Fibroblast of skin of right biceps (primary cell): ENCODE measurements at places on chromosomes 16 and 17.

- DNase-seq: no peak
Observed at GRCh38 chr16:83965444-83966152, 2.4 kb upstream of the NECAB2 start.

DNA sequence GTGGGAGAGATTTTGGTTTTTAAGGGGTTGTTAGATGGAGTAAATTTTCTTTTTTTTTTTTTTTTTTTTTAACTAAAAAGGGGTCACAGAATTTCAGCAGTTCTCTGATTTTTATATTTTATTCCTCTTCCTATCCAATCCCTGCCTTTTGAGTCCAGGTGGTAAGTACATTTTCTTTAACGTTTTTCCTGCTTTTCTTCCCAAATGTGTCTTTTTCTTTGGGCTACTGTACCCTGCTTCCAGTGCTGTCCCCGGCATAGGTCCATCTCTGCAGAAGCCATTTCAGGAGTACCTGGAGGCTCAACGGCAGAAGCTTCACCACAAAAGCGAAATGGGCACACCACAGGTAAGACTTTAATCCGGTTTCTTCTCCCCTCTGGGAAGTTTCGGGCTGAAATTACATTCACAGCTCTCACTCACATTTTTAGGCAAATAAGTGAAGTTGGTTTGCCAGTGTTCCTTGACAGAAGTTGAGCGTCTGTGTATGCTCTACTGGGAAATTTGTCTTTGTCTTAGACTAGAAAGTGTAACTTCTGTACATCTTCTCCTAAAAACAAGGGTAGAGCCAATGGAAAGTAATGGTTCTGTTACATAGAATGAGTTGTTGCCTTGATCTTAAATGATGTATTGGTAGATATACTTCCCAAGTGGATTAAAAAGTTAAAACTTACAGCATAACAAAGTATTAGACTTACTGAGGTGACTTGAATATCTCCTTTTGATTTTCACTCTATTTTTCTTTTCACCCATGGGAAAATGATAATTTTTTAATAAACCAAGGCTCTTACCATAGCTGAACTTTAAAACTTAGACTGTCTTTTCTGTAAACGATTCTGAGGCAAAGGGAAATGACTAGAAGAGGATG lies 54.5 kb downstream of the TUBD1 start:
- DNase-seq: no peak

DNA sequence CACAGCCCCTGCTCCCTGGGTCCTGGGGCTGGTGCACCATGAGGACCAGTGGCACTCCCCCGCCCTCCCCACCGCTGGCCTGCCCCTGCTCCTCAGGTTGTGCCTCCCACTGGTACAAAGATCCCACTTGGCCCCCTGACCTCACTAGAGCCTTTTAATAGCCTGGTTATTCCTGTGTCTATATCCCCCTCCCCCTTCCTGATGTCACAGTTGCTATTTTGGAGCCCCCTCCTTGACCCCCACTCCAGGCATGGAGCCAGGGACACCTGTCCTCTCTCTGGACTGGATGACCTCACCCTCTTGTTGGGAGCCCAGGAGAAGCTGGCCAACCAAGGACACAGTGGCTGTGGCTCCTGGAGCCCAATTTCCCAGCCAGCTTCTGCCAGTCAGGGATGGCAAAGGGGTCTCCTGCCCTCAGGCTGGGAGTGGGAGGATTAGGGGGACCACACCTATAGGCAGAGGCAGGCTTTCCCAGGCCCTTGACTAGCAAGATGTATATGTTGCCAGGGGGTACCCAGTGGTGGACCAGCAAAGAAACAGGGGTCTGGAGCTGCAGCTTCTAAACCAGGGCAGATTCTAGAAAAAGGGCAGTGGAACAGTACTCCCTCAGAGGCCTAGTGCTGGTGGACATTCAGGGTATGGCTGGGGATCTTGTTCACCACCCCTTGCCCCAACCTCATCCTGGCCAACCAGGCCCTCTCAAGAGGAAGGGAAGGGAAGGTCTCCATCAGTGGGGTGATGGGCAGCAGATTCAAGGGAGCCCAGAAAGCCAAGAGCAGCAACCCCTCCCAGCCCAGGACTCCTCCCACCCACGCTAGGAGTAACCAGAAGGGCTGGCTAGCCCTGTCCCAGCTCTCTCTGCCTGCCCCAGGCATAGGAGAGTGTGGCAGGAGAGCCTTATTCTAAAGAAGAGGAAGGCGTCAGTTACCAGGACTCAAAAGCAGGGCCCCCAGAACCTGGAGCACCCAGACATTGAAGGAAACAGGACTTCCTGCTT lies 10.9 kb downstream of the HDAC5 start:
- no peak for DNase-seq

GRCh38 chr17:77916264-77916663 lies 42.2 kb upstream of the TNRC6C start:
- no peak for DNase-seq

DNA sequence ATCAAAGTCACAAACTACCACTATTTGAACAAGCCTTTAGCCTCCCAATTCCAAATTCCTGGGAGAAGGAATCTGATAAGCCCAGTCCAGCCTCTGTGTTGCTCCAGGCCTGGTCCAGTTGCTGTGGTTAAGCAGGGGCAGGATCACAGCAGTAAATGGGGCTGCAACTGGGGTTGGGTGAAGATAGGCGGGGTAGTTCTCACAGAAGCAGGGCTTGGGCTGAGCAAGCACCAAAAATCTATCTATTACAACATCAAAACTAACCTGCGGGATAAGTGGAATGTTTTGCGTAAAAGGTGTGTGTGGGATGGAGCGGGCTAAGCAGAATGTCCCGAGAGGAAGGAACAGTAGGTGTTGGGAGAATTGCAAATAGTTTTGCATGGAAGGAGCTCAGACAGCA lies 23.0 kb upstream of the RNF135 start:
- DNase-seq: no peak

DNA sequence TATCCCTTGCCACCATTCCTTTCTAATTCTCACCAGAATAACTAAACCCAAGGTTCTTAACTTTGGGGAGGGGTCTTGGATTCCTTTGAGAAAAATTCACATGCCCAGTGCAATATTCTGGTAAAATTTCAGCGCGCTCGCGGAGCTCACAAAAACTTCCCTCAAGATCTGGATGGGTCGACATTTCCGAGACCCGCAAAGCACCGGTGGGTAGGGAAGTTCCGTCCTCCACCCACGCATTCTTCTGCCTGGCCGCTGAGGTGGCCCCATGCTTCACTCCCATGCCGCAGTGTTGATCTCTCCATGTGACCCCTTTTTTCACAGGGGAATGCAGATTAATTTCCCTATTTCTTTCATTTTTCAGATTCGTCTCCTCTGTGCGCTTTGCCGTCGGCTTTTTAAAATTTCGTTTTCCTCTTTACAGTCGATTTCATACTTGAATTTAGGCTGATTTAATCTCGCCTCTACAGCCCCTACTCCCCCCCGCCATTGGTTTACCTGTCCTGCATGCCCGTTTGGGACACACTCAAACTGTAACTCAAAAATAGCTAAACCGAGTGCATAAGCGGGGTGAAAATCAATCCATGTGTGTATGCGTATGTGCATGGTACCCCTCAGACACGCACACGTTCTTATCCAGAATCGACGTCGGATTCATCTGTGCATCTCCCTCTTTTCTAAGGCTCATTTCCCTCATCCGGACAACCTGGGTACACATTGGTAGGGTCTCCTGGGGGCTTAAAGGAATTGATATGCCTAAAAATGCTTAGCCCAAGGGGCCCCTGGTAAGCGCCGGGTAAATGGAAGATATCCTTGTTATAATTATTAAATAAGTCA lies 1.4 kb upstream of the SP6 start:
- no peak for DNase-seq

DNA sequence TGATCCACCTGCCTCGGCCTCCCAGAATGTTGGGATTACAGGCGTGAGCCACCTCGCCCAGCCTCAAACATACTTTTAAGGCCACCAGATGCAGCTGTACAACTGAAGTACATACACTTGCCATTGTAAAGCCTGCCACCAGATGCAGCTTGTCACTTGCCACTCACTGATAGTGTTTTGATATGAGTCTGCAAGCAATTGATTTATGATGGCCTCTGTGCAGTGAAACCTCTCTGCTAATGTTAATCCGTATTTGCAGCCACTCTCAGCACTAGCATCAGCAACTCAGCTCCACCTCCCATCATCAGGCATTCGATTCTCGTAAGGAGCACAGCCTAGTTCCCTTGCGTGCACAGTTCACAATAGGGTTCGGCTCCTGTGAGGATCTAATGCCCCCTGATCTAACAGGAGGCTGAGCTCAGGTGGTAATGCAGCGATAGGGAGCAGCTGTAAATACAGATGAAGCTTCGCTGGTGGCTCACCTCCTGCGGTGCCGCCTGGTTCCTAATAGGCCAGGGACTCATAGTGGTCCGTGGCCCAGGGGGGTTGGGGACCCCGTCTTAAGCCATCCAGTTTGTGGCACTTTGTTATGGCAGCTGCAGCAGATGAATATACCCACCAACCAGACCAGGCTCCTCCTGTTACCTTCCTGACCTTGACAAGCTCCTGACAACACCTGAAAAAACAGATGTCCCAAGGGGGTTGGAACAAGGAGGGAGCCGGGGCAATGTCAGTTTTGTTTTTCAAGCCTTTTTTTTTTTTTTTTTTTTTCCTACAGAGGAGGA lies 1.3 kb upstream of the HERPUD1 start:
- DNase-seq: no peak

DNA sequence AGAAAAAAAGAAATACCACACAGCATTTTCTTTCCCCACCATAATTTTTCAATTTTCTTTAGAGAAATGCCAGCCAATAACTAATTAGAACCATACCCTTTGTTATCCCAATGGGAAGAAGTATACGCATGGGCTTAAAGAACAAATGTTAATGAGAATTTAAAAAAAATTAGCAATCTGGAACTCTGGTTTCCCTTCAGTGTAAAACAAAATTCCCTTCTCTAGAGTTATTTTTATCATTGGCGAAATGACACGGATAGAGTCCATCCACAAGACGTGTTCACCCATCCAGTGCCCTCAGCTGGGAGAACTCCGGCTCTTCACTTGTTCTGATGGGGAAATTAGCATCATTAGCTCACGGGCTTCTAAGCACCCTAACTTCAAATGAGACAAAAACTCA lies 3.3 kb downstream of the NXN start:
- peak; percentile 19 for DNase-seq

GRCh38 chr16:19294156-19294649 lies 8.7 kb downstream of the CLEC19A start:
- no peak for DNase-seq

DNA sequence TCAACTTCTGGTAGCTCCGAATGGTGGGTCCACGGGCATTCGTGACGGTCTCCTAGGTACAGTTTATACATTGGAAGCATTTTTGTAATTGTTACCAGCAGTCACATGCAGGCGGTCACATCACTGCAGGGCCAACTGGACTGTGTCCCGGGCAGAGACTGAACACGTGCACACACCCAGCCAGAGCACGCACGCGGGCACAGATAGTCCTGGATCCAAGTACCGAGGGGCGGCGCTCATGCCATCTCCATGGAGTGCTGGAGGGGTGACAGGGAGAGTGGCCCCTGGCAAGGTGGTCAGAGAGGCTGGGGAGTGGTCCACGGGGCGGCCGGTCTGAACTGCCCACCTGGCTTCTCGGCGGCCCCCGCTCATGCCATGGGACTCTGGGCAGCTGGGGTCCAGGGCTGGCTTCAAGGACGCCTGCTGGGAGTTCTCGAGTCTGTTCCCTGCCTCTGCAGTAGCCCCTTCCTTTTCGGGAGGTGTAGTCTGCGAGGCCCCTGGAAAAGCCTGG lies 34.2 kb downstream of the BAIAP2 start:
- no peak for DNase-seq

GRCh38 chr17:20996724-20997615 lies 45.8 kb downstream of the USP22 start:
- no peak for DNase-seq

DNA sequence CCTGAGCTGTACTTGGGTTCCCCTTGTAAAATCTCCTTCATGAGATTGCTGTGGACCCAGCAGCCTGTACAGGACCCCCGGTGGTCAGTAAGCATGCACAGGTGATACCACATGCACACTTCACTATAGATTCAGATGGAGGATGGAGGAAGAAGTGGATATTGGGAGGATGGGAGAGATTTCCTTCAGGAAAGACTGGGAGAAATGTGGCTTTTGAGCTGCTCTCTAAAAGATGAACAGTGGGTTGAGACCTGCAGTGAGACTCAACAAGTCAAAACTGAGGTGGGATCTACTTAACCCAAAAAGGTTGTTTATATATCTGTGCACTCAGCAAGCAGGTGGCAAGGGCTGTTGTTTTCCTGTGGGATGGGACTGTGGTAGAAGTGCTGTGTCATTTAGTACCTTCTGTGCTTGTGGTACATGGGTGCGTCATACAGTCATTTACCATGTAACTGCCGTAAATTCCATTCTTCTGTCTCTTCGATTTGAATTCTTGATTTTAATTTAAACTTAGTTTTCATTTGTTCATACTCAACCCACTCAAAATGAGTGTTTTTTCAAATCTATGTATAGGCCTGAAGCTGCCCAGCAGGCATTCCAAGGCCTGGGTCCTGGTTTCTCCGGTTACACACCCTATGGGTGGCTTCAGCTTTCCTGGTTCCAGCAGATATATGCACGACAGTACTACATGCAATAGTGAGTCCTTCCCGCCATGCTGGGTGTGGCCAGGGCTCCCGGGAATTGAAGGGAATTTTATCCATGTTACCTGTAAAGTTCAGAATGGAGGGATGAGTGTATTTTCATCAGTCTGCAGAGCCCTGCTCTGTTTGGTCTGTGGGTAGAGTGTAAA lies 6.9 kb downstream of the HERPUD1 start:
- DNase-seq: no peak

- no peak for DNase-seq
Observed at GRCh38 chr16:56844056-56844455, 21.0 kb upstream of the SLC12A3 start.

GRCh38 chr17:39761861-39762496 lies 24.2 kb downstream of the GRB7 start:
- DNase-seq: peak; percentile 67

- DNase-seq: no peak
Observed at GRCh38 chr17:47929218-47930000, 12.0 kb upstream of the PNPO start.

- DNase-seq: no peak
Observed at GRCh38 chr16:81148277-81148676, 52.1 kb upstream of the GCSH start.

DNA sequence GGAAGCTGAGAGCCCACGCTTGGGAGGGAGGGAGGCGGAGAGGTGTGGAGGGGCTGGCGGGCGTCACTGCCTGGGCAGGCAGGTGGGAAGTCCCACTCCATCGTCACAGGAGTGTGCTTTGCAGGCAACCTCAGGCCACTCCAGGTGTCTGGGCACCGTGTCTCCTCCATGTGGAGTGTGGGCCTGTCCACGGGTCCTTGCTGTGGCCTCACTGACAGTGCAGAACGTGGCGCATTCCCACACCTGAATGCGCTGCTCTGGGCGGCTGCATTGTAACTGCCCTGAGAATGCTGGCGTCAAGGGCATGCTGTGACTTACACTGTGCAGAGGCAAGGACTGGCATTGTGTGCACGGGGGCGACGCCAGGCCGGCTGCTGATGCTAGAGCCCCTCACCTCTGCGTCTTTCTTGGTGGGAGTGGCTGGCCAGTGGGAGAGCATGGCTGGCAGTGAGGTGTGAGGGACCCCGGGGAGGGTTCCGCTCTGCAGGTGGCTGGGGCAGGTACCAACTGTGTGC lies 66.4 kb downstream of the BANP start:
- DNase-seq: no peak
